Cerebellar cortex (tissue), 1 donor: ENCODE measurements at places on chromosomes 7 and 10.

GRCh38 chr7:155277385-155277994 lies 20.2 kb upstream of the INSIG1 start:
- DNase-seq, result no peak

GRCh38 chr7:24951441-24951980 lies 28.5 kb downstream of the OSBPL3 start:
- DNase-seq, result no peak

DNA sequence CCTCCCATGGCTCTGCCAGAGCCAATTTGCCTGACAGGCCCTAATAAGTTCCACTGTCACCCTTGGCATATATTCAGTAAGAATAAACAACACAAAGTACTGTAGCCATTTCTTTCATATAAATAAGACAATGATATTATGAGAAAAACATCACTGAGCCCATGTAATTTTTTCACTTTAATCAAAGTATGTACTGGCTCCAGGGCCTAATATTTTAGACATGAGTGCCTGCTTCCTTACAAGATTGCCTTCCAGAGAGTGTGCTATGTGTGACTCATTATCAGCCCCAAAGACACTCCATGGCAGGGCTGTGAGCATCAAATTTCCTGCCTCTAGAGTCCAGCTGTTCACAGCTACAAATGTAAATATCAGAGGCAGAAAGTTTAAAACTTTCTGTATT lies 297.6 kb downstream of the LHFPL3 start:
- no peak for DNase-seq

- DNase-seq, result no peak
These were observed 128.9 kb downstream of the SDK1 start for GRCh38 chr7:3429981-3430380.

- no peak for DNase-seq
These were observed 82.7 kb downstream of the SLC37A3 start for GRCh38 chr7:140315498-140316164.

DNA sequence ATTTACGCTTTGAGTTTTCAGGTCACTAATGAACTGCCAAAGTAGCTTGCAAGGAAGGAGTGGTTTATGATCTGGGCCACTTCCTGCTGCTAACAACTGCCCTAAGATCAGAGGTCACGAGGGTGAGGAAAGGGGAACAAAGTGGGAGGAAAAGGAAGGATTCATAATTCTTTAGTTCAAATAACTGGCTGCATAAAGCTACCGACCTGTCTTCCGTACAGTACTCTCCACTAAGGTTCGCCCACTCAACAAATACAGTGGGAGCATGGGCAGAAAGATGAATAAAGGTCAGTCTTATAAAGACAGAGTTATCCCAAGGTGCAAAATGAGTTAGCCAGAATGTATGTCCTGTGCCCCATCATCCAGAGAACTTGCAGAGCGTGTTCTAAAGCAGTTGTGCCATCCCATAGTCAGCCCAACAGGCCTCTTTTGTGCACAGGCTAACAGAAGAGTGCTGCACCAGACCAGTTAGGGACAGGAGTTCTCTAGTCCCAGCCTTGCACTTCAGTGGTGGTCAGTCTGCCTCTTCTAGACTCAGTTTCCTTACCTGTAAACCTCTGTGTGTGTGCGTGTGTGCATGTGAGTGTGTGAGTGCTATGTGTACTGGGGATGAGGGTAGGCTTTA lies 65.9 kb downstream of the CREB3L2 start:
- no peak for DNase-seq

- DNase-seq, result no peak
These were observed 87.5 kb downstream of the AKR1D1 start for GRCh38 chr7:138163800-138164199.

DNA sequence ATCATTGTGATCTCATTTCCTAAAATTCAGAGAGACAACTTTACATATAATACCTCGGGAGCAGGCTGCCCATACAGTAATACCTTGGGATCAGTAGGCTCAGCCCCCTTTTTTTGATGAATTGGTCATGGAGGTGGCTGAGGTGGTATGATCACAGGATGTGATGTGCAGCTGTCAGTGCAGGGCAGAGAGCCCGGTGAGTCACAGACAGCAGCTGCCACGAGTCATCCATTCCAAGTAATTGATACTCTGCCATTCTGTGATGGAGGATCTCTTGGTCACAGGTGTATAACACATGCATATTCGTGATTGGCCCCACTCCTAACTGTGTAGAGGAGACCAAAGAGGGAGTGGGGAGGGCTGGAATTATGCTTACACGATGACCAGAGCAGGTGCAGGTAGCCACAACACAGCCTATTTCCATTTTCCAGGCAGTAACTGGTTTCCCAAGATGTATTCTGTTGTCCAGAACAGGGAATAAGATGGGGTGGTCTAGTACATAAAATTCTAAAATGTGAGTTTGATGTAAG lies 14.1 kb downstream of the NRCAM start:
- no peak for DNase-seq

DNA sequence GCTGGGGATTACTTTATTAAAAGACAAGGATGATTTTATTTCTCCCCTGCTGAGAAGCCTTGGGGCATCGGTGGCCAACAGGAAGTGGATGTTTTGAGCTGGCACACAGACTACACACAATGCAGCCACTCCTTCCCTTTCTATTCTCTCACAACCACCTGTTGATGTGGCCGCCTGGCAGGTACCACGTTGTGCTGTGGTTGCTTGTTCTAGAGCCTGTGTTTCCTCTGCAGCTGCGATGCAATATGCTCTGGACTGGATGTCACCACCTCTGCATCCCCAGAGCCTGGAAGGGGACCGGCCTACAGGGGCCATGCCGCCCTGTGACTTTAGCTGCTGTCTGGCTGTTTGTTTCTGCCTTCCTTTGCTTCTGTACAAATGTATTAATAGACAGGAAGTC lies 195.7 kb upstream of the CELF2 start:
- DNase-seq, result no peak

DNA sequence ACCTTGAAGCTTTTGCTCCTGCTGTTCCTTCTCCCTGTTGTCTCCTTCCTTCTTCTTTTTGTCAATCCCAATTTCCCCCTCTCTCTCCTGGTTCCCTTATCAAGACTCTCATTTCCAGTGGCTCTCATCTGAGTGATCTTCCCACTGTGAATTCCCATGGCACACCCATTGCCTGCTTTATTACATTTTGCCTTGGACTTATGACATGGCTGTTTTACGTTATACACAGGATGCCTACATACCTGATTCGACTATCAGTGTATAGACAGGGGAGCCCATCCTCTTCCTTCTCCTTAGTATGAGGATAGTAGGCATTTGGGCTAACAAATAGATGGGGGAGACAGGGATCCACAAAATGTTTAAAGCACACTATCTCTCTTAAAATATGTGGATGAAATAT lies 39.9 kb upstream of the EFCAB10 start:
- no peak for DNase-seq

DNA sequence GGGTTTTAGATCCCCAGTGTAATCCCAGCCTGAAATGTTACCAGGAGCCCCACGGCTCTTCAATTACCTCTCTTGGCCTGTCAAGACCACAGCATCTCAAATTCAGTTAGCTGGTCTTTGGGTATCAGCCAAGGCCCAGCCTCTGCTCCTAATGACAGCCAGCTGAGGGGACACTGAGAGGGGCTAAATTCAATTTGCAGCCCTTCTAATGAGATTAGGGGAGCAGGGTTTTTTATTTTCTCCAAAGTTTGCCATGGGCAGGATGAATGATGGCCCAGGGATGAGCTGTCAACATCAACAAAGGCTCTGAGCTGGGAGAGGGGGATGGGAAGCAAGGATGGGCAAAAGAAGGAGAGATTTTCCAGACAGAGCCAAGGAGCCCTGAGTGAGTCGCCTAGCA lies 116.8 kb upstream of the TBX20 start:
- no peak for DNase-seq

- DNase-seq, result no peak
These were observed 21.2 kb downstream of the PRXL2A start for GRCh38 chr10:80429521-80429973.

GRCh38 chr10:73625004-73625883 lies 16.0 kb downstream of the MYOZ1 start:
- peak; percentile 55 for DNase-seq
